ENCODE measurements at places on chromosomes 13 and 19.

DNA sequence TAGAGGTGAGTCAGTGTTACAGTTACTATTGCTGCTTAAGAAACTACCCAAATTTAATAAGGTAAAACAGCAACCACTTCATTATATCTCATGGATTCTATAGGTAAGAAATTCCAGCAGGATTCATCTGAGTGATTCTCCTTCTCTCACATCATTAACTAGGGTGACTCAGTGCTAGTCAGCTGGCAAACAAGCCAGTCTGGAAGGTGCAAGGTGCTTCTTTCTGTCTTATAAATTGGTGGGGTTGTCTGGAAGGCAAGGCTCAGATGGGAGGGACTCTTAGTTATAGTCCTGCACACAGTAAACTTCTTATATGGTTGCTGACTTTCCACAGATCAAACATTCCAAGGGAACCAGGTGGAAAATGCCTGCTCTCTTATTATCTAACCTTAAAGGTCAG lies 484.5 kb downstream of the GPC5 start:
- no peak for DNase-seq

- DNase-seq = peak; percentile 37
These were observed 11.4 kb downstream of the NDUFA11 start for GRCh38 chr19:5891938-5892771.

GRCh38 chr19:4969292-4969771 lies 419 bp downstream of the KDM4B start:
- DNase-seq = no peak

GRCh38 chr13:21730186-21730880 lies 59.5 kb downstream of the FGF9 start:
- no peak for DNase-seq

DNA sequence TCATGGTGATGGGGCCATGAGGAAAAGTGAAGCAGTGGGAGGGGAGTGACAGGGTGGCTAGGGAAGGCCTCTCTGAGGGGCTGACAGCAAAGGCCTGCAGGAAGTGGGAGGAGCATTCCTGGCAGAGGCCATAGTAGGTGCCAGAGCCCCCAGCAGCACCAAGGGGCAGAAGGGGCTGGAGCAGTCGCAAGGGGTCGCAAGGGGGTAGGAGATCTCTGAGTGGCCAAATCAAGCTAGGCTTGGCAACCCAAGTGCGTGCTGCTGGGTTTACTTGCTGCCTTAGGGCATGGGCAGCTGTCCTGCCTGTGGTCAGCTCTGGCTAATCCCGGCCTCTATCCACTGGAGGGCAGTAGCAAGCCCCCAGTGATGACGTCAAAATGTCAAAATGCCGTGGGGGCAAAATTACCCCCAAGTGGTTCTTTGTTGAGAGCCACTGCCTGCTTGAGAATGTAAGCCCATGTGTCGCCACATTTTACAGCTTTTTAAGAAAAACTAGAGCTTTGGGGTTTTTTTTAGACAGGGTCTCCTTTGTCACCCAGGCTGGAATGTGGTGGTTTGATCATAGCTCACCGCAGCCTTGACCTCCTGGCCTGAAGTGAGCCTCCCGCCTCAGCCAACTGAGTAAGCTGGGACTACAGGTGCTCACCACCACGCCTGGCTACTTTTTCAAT lies 11.8 kb downstream of the CCDC97 start:
- peak; percentile 72 for DNase-seq

DNA sequence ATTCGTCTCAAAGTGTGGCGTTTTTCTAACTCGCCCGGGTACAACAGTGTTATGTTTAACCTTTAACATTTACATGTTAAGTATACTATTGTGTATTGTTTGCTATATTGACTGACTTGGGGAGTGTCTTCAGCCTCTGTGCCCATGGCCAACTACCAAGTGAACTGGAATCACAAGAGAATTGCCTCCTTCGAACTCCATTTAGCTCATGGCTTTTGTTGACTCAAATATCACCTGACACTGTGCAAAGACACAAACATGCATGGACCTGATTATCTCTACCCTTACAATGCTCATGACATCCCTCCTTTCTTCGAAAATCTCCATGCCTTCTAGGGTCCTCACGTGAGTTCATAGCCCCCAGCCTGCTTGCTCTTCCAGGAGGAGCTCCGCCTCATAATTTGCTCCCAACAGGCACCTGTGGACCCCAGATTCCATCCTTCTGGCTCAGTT lies 704 bp downstream of the ZNF814 start:
- no peak for DNase-seq

GRCh38 chr13:44843403-44843802 lies 145.9 kb downstream of the NUFIP1 start:
- DNase-seq = no peak

GRCh38 chr13:69959046-69959445 lies 148.6 kb upstream of the ATXN8OS start:
- no peak for DNase-seq

DNA sequence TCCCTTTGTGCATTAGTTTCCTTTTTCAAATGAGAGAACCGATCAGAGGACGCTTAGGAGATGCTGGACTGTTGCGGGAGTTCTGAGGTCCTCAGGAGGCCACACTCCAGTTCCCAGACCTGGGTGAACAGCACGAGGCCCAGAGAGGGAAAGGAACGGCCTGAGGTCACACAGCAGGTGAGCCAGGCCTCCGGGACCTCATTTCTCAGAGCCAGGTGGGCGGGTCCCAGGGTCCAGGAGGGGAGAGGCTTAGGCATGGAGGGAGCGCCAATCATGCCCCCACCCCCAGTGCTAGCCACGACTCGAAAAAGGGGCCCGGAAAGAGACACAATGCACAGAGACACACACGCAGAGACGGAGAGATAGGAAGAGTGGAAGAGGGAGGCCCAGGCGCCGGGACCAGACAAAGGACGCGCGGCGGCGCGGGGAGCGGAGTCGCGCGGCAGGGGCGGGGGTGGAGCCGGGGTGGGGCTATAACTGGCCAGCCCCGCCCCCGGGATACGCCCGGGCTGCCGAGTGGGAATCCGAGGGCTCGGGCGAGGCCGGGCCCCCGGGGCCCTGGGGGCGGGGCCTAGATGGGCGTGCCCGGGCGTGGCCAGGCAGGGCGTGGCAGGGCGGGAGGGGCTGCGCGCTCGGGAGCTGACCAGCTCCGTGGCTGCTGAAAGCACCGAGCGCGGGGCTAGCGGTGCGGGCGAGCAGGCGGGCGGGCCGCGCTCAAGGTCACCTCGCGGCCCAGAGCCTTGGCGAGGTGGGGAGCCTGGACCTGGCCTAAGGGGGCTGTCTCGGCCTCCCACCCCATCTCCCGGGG lies 1.6 kb downstream of the ELAVL3 start:
- DNase-seq = no peak

- DNase-seq = no peak
These were observed 55.2 kb upstream of the UQCRFS1 start for GRCh38 chr19:29268103-29268502.

- no peak for DNase-seq
These were observed 4.8 kb downstream of the CIB3 start for GRCh38 chr19:16168465-16169081.

- DNase-seq = no peak
These were observed 146.2 kb downstream of the TNFRSF19 start for GRCh38 chr13:23716401-23716800.

DNA sequence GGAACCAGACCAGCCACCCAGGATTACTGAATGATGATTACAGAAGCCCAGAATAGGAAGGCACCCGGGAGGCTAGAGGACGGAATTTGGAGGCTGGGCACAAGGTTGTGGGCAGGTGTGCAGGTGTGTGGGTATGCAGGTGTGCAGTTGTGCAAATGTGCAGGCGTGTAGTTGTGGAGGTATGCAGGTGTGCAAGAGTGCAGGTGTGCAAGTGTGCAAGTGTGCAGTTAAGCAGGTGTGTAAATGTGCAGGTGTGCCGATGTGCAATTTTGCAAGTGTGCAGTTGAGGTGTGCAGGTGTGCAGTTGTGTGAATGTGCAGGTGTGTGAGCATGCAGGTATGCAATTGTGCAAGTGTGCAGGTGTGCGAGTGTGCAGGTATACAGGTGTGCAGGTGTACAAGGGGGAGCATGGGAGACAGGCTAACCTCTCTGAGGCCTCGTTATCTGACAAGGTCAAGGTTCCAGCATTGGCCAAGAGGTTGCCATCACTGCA lies 131.8 kb downstream of the KCTD15 start:
- no peak for DNase-seq

- no peak for DNase-seq
These were observed 12.0 kb upstream of the EPHX3 start for GRCh38 chr19:15244106-15244803.

DNA sequence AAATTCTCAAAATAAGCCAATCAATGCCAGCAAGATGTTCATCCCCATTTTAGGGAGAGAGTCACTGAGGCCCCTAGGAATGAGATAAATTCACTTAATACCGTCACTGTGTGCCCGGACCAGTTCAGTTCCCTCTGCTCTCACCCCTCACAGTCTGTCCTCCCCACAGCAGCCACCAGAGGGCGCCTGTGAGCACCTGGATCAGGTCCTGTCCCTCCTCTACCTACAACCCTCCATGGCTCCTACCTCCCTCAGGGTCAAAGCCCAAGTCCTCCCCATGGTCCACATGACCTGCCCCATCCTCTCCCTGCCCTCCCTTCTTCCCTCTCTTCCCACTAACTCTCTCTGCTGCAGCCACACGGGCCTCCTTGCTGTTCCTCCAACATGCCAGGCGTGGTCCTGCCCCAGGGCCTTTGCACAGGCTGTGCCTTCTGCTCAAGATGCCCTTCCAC lies 42.0 kb upstream of the NFIC start:
- DNase-seq = no peak

GRCh38 chr19:50837300-50837699 lies 3.9 kb upstream of the KLK15 start:
- no peak for DNase-seq

GRCh38 chr13:36418022-36418805 lies 14.1 kb upstream of the CCNA1 start:
- DNase-seq = no peak

DNA sequence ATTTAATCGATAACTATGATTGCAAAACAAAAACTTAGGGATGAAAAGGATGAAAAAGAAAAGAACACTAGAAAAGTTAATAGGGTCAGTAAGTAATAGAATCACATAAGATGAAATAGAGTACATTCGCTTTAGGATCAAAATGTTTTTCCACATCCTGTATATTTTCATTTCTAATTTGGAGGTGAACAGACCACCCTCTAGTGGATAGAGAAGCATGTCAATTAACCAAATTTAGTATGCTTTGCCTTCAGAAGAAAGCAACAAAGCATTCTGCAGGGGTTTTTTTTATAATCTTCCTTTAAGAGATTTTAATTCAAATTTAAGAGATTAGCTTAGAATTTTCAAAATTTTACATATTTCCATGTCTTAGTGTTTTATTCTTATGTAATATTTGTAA lies 611.0 kb upstream of the SGCG start:
- DNase-seq = no peak

- DNase-seq = no peak
These were observed 111.4 kb upstream of the FRY start for GRCh38 chr13:31919971-31920726.

DNA sequence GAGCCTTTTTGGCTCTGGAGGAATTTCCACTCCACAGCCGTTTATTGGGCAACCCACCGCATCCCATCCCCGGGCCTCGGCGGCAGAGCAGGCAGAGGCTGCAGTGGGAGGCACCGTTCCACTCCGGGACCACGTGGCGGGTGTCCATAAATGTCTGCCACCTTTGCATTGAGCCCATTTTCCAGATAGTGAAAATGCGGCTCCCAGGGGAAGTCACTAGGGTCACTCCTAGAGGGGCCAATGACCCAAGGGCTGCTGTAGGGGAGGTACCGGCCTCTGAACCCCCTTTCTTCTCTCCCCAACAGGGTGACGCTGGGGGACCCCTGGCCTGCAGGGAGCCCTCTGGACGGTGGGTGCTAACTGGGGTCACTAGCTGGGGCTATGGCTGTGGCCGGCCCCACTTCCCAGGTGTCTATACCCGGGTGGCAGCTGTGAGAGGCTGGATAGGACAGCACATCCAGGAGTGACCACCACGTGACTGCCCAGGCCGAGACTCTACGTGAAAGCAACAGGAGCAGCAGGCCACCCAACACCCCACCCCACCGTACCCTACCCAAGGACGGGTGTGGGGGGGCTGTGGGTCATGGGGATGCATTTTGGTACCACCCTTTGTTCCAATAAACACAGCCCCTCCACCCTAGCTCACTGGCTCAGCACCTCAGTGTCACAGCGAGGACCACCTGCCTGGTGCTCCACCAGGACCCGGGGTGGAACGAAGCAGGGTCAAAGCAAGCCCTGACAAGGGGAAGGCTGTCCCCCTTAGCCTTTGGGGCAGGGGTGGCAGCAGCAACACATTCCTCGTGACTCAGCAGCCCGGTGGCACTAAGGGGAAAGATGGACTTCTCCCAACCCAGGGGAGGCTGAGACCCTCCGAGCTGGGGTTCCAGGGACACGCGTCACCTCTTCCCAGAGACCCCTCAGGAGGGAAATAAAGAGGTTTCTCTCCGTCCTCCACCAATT lies 1.5 kb downstream of the TIMM13 start:
- DNase-seq = no peak

DNA sequence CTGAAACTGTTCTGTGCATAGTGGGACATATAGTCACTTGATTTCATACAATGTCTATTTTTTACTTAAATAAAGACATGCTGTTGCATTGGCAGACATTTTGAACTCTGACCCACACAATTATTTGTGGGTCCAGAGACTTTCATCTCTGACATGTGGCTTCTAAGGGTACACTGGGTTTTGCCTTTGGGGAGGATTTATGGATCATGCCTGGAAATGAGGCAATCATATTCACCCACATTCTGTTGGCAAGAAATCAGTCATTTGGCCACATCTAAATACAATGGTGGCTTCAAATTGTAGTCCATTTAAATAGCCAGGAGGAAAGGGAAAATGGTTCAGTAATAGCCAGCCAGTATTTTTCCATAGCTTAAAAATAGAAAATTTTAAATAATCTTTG lies 238.3 kb upstream of the KLF12 start:
- DNase-seq = no peak

GRCh38 chr13:113664751-113665596 lies 2.0 kb upstream of the GRK1 start:
- DNase-seq = no peak

GRCh38 chr13:22077764-22078163 lies 406.9 kb downstream of the FGF9 start:
- no peak for DNase-seq

DNA sequence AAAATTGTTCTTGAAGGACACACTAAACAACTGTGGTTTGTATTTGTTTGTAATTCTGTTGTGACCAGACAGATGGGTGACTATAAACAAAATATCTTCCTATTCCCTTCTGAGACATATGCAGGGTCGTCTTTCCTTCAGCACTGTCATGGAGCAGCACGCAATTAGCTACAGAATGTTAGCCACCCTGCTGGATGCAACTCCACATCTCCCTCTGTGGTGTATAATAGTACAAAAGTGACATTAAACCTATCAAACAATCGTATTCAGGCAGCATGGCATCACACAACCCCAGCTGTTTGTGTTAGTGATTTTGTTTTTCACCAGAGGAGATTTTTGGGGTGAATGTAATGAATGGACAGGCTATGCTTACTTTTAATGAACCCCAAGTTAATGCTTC lies 146.2 kb downstream of the GPC6 start:
- DNase-seq = no peak
